T-helper 1 cell (primary cell): ENCODE measurements at places on chromosomes 1 and 21.

DNA sequence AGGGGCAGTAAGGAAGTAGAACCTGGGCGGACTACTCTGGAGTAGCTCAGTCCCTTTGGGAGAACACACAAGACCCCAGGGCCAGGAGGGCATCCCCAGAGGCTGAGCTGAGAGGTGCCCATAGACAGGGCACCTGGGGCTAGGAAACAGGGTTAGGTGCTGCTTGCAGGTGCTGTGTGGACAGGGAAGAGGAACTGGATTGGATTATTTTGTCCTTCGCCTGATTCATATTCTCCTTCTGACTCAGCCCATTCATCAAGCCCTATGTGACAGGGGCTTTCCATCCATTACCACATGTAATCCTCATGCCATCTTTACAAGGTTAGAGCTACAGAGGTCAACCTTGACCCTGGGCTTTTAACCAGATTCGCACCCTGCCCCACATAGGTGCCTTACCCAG lies 183.9 kb downstream of the C1orf94 start:
- DNase-seq: no peak

DNA sequence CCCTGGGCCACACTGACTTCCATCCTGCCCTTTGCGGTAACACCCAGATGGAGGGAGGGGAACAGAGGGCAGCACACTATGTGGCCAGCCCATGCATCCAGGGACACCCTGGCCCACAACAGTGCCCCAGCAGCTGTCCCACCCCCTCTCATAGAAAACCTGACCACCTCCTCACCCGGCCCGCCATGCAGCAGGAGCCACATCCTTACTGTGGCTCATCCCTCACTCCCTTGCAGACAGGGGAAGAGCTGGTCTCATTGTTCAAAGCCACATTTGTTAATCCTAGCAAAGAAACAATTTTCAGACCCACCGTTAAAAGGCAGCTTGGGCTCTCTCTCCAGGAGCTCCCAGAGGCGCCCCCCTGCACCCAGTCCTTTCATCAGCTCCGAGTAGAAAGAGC lies 23.2 kb upstream of the NUP133 start:
- no peak for DNase-seq

- DNase-seq: no peak
Measured at GRCh38 chr1:8152731-8153702, 126.9 kb upstream of the ERRFI1 start.

GRCh38 chr1:36866169-36866814 lies 168.0 kb downstream of the GRIK3 start:
- no peak for DNase-seq

DNA sequence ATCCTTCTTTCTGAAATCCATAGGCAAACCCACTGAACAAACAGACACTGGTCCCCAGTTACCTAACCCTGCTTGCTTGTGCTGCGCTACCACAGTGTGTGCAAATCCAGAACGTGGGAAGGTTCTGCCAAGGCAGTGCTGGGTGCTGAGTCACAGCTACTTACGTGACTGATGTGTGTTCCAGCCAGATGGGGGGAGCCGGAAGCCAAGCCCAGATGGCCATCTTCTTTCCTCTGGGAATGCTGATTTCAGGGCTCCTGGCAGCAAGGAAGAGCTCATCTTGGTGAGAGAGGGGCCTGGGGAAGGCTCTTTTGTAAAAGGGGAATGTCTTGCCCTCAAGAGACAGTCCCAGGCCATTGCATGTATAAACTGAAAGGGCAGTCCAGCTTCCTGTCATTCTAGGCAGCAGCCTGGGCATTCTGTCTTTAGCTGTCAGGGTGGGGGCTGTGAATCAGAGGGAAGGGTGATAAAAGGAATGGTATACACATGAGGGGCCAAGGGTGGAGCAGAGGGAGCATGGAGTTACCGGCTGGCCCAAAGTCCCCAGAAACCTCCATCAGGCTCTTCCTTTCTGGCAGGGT lies 54.1 kb downstream of the CD46 start:
- no peak for DNase-seq

DNA sequence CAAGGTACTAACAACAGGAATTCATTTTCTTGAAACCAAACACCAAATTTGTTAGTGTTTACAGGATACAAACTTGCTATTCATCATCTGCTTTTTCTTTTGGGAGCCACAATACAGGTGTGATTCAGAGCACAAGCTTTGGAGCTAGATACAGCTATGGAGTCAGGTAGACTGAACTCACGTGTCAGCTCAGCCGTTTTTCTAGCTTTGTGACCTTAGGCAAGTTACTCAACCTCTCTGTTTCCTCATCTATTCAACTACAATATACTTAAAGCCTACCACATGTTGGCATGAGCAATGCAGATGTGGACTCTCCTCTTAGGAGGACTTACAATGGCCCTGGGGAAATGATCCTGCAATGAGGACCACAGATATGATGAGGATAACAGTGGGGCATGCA lies 6.3 kb downstream of the HTR1D start:
- no peak for DNase-seq

- no peak for DNase-seq
Measured at GRCh38 chr1:42929434-42930177, 29.1 kb downstream of the SLC2A1 start.

DNA sequence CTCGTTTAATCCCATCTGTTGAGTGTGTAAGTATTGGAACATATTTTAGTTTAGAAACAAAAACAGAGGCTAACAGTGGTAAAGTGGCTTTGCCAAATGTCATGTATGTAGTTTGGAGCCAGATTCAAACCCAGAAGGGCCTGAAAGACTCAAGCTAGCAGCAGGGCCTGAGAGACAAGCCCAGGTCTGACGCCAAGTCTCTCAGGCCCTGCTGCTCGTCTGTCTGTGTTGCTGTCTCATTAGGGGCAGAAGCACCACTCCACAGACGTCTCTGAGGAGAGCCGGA lies 8.3 kb downstream of the CITED4 start:
- DNase-seq: no peak

DNA sequence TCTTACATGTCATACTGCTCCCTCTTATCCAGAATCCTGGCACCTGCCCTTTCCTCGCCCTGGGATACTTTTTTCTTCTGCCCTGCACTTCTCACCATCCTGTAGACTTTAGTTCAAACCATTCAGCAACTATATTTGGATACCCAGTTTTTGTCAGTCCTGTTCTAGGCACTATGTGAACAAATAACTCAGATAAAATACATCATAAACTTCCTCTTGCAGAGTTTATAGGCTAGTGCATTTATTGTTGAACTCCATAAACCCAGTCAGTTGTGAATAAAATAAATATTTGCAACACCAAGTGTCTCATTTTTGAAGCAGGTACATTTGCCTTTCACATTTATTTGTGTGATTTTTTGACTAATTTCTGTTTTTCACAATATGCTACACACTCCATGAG lies 4.3 kb downstream of the LYPLAL1 start:
- no peak for DNase-seq

GRCh38 chr1:226322986-226323385 lies 14.0 kb upstream of the LIN9 start:
- no peak for DNase-seq
